ENCODE measurements at places on chromosomes 2 and 18.

- DNase-seq: no peak
Observed at GRCh38 chr2:186699742-186700141, 5.9 kb downstream of the FAM171B start.

DNA sequence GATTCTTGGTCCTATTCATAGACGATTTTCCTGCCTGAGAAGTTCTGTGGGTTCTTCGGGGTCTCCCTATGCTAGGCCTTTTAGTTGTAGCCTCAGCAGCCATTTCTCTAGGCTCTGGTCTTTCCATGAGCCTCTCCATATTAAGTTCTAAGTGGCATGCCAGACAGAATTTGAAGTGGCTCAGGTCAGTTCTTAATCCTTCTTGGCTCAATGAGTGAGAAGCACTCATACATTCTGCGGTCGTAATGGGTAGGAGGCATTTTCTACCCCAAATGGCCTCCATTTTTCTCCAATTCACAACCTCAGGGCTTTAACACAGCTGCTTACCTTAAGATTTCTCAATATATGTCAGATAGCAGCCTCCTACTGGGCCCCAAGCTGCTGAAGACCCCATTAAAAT lies 405.3 kb upstream of the GALNT5 start:
- DNase-seq: no peak

- no peak for DNase-seq
Observed at GRCh38 chr2:240585681-240586197, 795 bp upstream of the CAPN10 start.

GRCh38 chr2:190469771-190470170 lies 61.6 kb downstream of the MFSD6 start:
- DNase-seq: peak; percentile 41

DNA sequence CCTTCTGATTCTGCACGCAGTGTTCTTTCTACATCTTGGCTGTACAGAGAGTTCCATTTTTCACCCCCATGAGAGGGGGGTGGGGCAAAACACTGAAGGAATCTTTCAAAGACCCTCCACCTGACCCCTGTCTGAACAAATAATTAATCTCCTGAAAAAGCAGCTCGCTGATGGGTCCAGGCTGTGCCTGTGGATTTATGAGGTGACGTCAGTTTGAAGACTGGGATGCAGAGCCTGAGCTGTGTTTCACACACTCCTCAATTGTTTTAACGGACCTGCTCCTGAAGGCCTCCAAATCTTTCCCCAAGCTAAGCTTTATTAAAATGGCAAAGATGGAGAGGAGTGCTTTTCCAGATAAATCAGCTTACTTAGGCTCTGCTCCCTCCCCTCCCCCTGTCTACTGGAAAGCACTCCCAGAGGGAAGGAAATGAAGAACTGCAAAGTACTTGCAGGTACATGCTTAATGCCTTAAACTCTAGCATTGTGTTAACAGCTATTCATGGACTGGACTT lies 390.2 kb upstream of the TNP1 start:
- no peak for DNase-seq

DNA sequence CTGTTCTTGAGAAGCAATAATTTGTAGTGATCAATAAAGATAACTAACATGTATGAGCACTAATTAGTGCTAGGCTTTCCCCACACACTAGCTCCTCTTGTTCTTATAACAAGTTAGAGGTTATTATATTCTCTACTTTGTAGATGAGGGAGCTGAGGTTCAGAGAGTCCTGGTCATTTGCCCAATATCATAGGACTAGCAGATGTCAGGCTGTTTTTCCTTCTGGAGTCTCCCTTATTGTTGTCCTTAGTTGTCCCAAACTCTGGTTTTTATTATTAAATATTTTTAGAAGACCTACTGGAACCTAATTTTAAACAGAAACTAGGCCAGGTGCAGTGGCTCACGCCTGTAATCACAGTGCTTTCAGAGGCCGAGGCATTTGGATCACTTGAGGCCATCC lies 16.5 kb upstream of the TTC39C start:
- DNase-seq: no peak

- no peak for DNase-seq
Observed at GRCh38 chr2:29786361-29786760, 135.0 kb downstream of the ALK start.

Measured in CMK (cell line).